T-helper 1 cell treated with Interleukin-12 subunit alpha and Interleukin-12 subunit beta and Interleukin-4 antibody, amounts not matched to agents 30 ng/mL and 1 ng/mL, for 36 hours (primary cell): ENCODE measurements at places on chromosomes 3 and 15. TPM values are rescaled to one million over a fixed set of nuclear protein-coding genes. Genes with fewer than 3 reads are reported as not detected.

Gene CASR
- total RNA-seq, result not detected in 2 replicates

Gene ZPLD1
- not detected in 2 replicates for total RNA-seq

Gene PPP2R3A
- total RNA-seq, result 0.05 TPM in 1 of 2 replicates, not detected in the other

Gene ACOX2
- total RNA-seq, result not detected in 2 replicates
